ENCODE measurements at places on chromosomes 1 and 21. TPM values are rescaled to one million over a fixed set of nuclear protein-coding genes. Genes with fewer than 3 reads are reported as not detected.

CCDC30 gene
- 7.0 TPM for total RNA-seq

ADAMTS5 gene
- not detected for total RNA-seq

OPRD1 gene
- total RNA-seq = not detected

CD53 gene
- 338 TPM for total RNA-seq

FAM72A gene
- total RNA-seq = 1.00 TPM

LBR gene
- 150 TPM for total RNA-seq

CELA3A gene
- total RNA-seq = not detected

MAN1C1 gene
- total RNA-seq = 45.1 TPM

ERG gene
- not detected for total RNA-seq

CFAP45 gene
- total RNA-seq = 0.67 TPM

MAP10 gene
- 3.1 TPM for total RNA-seq

SLAMF8 gene
- total RNA-seq = 2.0 TPM

SYNC gene
- not detected for total RNA-seq

TIE1 gene
- not detected for total RNA-seq

CFAP57 gene
- total RNA-seq = not detected

OR2AK2 gene
- 0.35 TPM for total RNA-seq

GUCA2A gene
- total RNA-seq = not detected

TCHHL1 gene
- not detected for total RNA-seq

ID3 gene
- total RNA-seq = 98.0 TPM

TSPAN1 gene
- total RNA-seq = not detected

GNG4 gene
- total RNA-seq = not detected

KRTAP10-10 gene
- not detected for total RNA-seq

C1orf210 gene
- total RNA-seq = not detected

TGFBR3 gene
- total RNA-seq = 44.4 TPM

PLPPR5 gene
- total RNA-seq = not detected

AHDC1 gene
- total RNA-seq = 19.2 TPM

ILF2 gene
- 82.3 TPM for total RNA-seq

FCRL1 gene
- not detected for total RNA-seq

HORMAD1 gene
- total RNA-seq = 0.64 TPM

TNFAIP8L2 gene
- total RNA-seq = 45.9 TPM

UBL4B gene
- not detected for total RNA-seq

DDAH1 gene
- total RNA-seq = not detected

TRIM45 gene
- total RNA-seq = 0.25 TPM

OR6N1 gene
- total RNA-seq = not detected

HAO2 gene
- total RNA-seq = not detected

CR1 gene
- total RNA-seq = 11.5 TPM

PRAMEF27 gene
- not detected for total RNA-seq

MFSD2A gene
- 0.42 TPM for total RNA-seq

TCEA3 gene
- total RNA-seq = 30.8 TPM

RNF223 gene
- not detected for total RNA-seq

LCE1F gene
- total RNA-seq = not detected

LAX1 gene
- total RNA-seq = 39.5 TPM

PLXNA2 gene
- total RNA-seq = 3.5 TPM

ETV3L gene
- not detected for total RNA-seq

COL11A1 gene
- total RNA-seq = not detected
